Activated CD4-positive, alpha-beta memory T cell treated with anti-CD3 and anti-CD28 coated beads for 36 hours (primary cell): ENCODE measurements at places on chromosomes 7 and 10.

GRCh38 chr10:75083972-75084833, 27.3 kb upstream of the SAMD8 start:
- no peak for DNase-seq

- no peak for DNase-seq
These were observed 197.7 kb downstream of the TCERG1L start for GRCh38 chr10:131113709-131114291.

GRCh38 chr7:141864765-141865447, 23.6 kb upstream of the PRSS37 start:
- DNase-seq, result no peak

GRCh38 chr10:132237871-132238270, 51.1 kb downstream of the DPYSL4 start:
- DNase-seq, result no peak

- no peak for DNase-seq
These were observed 734 bp downstream of the ABCB4 start for GRCh38 chr7:87474533-87475358.

DNA sequence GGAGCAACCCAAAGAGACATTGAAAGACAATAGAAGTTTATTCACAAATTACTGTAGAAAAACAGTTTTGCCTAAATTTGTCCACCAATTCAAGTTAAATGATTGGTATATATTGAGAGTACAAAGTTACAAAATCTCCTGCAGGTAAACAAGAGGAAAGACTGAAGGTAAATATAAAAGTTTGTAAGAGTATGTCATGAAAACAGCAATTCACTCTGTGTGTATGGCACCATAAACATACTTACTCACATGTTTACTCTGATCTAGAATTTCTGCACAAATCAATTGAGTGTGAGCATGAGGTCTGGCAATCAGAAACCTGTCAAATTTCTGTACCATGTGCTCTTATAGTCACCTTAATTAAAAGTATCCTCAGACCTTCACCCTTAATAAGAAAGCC, 800.9 kb upstream of the MBL2 start:
- DNase-seq, result no peak
